ENCODE measurements at places on chromosomes 16 and 17.

DNA sequence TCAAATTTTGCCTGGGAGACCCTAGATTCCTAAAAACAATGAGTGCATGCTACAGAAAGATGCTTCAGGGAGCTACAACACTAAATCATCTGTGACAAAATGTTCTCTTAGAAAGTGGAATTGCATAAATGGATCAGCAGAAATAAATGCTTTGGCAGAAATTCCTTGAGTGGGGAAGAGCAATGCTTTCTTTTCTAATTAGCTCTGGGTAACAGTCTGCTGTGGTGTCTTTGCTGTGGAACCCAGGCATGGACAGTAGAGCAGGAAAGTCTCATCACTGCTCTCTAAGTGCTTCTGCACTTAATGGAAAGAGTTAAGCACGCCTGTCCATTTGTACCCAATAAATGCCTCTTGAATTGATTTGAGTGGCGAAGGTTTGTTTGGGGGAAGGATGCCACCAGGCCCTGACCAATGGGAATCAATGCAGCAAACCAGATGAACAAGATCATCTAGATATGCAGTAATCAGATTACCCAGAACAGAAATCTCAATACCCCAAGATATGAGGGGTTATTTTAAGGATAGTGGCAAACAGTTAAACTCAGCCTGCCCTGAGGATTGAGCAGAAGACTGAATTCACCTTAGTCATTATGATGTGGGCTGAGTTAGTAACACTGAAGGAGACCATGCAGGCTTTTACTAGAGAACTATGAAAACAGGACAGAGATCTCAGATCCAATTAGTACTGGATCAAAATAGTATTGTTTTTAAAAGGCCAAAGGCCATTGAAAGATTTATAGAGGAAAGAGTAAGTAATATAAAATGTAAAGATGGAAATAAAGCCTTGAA is 13.6 kb downstream of the HLF start:
- DNase-seq = no peak

GRCh38 chr16:2009791-2010510 is at the start of gene ZNF598:
Gene ZNF598, minus strand, starts transcription at chr16:2009821.
- DNase-seq = peak; percentile 81

DNA sequence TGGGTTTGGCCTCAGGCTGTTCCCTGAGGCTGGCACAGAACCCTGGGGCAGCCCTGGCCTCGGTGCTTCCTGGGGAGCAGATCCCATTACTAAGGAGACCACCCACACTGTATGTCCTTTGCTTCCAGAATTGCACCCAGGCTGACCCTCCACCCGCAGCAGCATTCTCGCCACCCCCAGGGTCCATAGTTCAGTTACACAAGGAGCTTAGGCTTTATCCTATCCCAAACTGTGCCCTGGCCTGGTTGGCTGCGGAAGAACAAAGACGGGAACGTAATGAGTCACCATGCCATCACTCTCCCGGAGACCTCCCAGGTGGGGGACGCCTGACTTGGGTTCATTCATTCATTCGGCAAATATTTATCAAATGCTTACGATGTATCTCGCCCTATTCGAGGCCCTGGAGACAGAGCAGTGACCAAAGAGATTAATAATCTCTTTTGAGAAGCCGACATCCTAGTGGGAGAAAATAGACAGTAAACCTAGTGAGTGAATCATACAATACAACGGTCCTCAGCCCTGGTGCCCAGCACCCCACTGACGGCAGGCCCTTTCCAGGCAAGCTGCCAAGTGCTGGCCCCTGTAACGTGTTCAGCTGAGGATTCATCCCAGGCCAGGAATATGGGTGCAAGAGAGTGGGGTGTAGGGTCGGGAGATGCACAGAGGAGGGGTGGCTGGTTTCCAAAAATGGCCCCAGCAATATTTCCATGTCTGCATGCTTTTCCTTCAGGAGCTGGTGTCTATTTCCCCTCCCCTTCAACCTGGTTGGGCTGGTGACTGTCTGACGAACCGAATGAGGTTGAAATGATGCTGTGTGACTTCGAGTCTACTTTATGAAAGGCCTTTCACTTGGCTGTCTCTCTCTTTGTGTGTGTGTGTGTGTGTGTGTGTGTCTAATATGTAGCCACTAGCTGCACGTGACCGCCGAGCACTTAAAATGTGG is 134.2 kb downstream of the MGAT5B start:
- no peak for DNase-seq

DNA sequence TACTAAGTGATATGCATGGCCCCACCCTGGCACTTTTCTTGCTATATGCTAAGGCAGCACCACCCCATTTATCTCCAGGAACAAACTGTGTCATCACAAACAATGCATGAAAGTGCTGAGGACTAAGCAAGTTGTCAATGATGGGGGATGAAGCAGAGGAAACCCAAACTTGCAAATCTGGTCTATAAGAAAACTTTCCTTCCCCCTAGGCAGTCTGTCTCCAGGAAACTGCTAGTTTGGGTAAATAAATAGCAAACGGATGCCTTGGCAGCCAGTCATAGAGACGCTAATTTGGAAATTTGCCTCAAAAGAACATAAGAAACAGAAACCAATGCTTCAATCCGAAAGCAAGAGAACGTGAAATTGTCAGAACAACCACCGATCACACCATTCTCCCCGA is 5.6 kb upstream of the HSBP1 start:
- DNase-seq = peak; percentile 21

Data from CD14-positive monocyte (primary cell).